Cardiac atrium fibroblast (primary cell): ENCODE measurements at places on chromosomes 7 and 10. TPM values are rescaled to one million over a fixed set of nuclear protein-coding genes. Genes with fewer than 3 reads are reported as not detected.

The TLX1 gene
- total RNA-seq = not detected in 2 replicates

The GCK gene
- 0.81 TPM in 1 of 2 replicates, not detected in the other for total RNA-seq

The DNA2 gene
- 1.3 and 7.1 TPM in 2 replicates for total RNA-seq

The SPDYE1 gene
- not detected in 2 replicates for total RNA-seq

The SLC18A3 gene
- 1.3 TPM in 1 of 2 replicates, not detected in the other for total RNA-seq

The GARS1 gene
- total RNA-seq = 361 and 424 TPM in 2 replicates

The PRKCQ gene
- total RNA-seq = 0.32 TPM in 1 of 2 replicates, not detected in the other

The ALKBH4 gene
- total RNA-seq = 7.4 and 20.3 TPM in 2 replicates

The EBF3 gene
- 21.1 and 38.5 TPM in 2 replicates for total RNA-seq

The WDFY4 gene
- total RNA-seq = not detected in 2 replicates

The HABP2 gene
- not detected in 2 replicates for total RNA-seq

The OR2A1 gene
- not detected in 2 replicates for total RNA-seq

The PDE6C gene
- total RNA-seq = not detected in 2 replicates

The LRIT2 gene
- not detected in 2 replicates for total RNA-seq

The LRRD1 gene
- total RNA-seq = not detected in 2 replicates

The OR6V1 gene
- total RNA-seq = not detected in 2 replicates

The SPDYE11 gene
- not detected in 2 replicates for total RNA-seq

The RNF148 gene
- 0.32 and 1.1 TPM in 2 replicates for total RNA-seq

The CUZD1 gene
- total RNA-seq = 0.16 and 0.18 TPM in 2 replicates

The PTPRN2 gene
- total RNA-seq = 3.4 and 4.2 TPM in 2 replicates

The TMEM196 gene
- total RNA-seq = not detected in 2 replicates

The MSRB2 gene
- total RNA-seq = 18.5 and 25.5 TPM in 2 replicates

The CRHR2 gene
- not detected in 2 replicates for total RNA-seq

The IL15RA gene
- 9.1 and 16.4 TPM in 2 replicates for total RNA-seq

The RASSF4 gene
- 15.3 and 18.6 TPM in 2 replicates for total RNA-seq

The PLAC9 gene
- total RNA-seq = 89.7 and 128 TPM in 2 replicates

The C1GALT1 gene
- 28.9 and 30.0 TPM in 2 replicates for total RNA-seq

The DNAJC12 gene
- total RNA-seq = 9.4 and 12.2 TPM in 2 replicates

The HTR7 gene
- 2.2 and 2.4 TPM in 2 replicates for total RNA-seq

The SRRM3 gene
- total RNA-seq = 3.1 and 4.7 TPM in 2 replicates

The UFSP1 gene
- total RNA-seq = 0.49 and 6.0 TPM in 2 replicates

The COBL gene
- total RNA-seq = not detected in 2 replicates

The TMEM120A gene
- 14.4 and 17.9 TPM in 2 replicates for total RNA-seq

The SPAG6 gene
- not detected in 2 replicates for total RNA-seq

The ZP3 gene
- 0.54 and 2.3 TPM in 2 replicates for total RNA-seq

The WNT8B gene
- total RNA-seq = not detected in 2 replicates

The PRSS37 gene
- total RNA-seq = not detected in 2 replicates
